ENCODE measurements at places on chromosomes 12 and 14. TPM values are rescaled to one million over a fixed set of nuclear protein-coding genes. Genes with fewer than 3 reads are reported as not detected.

MMP14 gene
- total RNA-seq = 530 TPM

LTBP2 gene
- 32.5 TPM for total RNA-seq

RAB2B gene
- total RNA-seq = 16.6 TPM

SLC2A14 gene
- total RNA-seq = 0.13 TPM

POLR3B gene
- 16.7 TPM for total RNA-seq

KERA gene
- total RNA-seq = not detected

TDG gene
- 17.4 TPM for total RNA-seq

EML1 gene
- total RNA-seq = 4.6 TPM

KTN1 gene
- 122 TPM for total RNA-seq

ITGA7 gene
- total RNA-seq = 1.3 TPM

BHLHE41 gene
- 1.5 TPM for total RNA-seq

KRT85 gene
- total RNA-seq = not detected

All from HT1080 (cell line).